Activated CD8-positive, alpha-beta memory T cell treated with anti-CD3 and anti-CD28 coated beads, Interleukin-2, amount 10 ng/mL, durations not matched to agents 7 days and 5 days (primary cell): ENCODE measurements at places on chromosomes 7 and 10. TPM values are rescaled to one million over a fixed set of nuclear protein-coding genes. Genes with fewer than 3 reads are reported as not detected.

DNA sequence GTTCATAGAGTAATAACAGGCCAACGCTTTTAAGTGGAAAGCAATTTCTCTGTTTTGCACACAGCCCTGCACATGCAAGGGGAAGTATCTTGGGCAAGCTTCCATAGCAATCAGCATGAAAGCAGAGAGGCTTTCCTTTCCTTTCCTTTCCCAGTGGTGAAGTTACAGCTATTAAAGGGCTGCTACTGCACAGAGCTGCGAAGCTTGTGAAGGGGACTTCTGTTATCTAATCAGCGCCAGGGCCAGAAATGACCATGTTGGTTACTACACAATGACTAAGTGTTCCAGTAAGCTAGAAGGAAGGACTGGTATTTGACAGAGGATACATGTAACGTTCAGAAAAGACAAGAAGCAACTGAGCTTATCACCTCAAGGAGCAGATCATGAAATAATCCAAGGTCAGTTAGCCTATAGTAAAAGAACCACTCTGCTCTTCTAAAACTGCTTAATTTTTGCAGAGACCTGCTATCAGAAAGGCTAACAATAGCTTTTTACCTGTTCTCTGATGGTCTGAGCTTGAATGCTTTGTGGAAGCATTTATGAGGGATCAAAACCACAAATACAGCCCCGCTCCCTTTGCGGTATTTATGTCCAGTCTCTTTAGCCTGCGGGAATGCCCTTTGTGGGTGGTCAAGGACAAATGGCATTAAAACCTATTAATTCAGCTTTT, 45.9 kb downstream of the SGMS1 start:
- H3K4me3 ChIP-seq, result no peak overlapping the region
- H3K4me1 ChIP-seq, result peaks cover 16% of the 10 kb centered on the region
- H3K27ac ChIP-seq, result no peak overlapping the region
- H3K27me3 ChIP-seq, result no peaks in the 10 kb centered on the region

DNA sequence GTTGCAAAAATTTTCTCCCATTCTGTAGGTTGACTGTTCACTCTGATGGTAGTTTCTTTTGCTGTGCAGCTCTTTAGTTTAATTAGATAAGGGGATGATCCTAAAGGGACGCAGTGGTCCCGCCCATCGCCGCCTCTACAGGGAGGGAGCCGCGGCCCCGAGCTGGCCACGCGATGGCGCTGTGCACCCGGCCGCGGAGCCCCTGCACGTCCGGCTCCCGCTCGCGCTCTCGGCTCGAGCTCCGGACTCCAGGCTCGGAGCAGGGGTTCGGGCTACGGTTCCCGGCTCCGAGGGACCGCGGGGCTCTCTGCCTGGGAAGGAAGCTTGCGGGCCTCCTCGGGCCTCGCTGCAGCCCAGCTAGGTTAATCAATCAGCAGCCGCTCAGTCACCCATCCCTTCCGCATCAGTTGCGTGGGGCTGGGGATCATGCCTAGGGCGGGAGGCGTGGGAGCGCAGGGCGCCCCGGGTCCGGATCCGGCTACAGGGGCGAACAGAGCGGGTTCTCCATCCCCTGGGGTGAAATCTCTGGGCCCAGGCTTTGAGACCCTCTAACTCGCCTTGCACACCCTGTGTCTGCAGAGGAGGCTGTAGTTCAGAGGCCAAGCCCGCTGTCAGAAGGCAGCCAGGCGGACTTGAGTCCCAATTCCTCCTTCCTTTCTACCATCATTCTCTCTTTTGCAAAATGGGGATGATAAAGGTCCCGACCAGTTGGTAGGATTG, 97.9 kb downstream of the WDR11 start:
- no peak overlapping the region for H3K27ac ChIP-seq
- H3K36me3 ChIP-seq, result no peaks in the 10 kb centered on the region
- peaks cover 5% of the 10 kb centered on the region for H3K4me1 ChIP-seq
- DNase-seq, result peak; percentile 67
- no peak overlapping the region for H3K4me3 ChIP-seq
- peaks cover 35% of the 10 kb centered on the region for H3K27me3 ChIP-seq

GRCh38 chr10:109934958-109935793, 11.9 kb upstream of the XPNPEP1 start:
- H3K27ac ChIP-seq, result peak overlapping the region; percentile 94
- peak; percentile 45 for DNase-seq
- peaks cover 40% of the 10 kb centered on the region for H3K4me1 ChIP-seq
- H3K27me3 ChIP-seq, result peaks cover 3% of the 10 kb centered on the region
- H3K4me3 ChIP-seq, result peak overlapping the region; percentile 63
- H3K36me3 ChIP-seq, result no peaks in the 10 kb centered on the region

GRCh38 chr10:73494213-73494612, 1.6 kb downstream of the PPP3CB start:
- H3K36me3 ChIP-seq, result peaks cover 23% of the 10 kb centered on the region
- H3K27me3 ChIP-seq, result no peaks in the 10 kb centered on the region
- peak overlapping the region; percentile 62 for H3K4me3 ChIP-seq
- peak overlapping the region; percentile 73 for H3K27ac ChIP-seq

Gene CNPY1
- not detected for total RNA-seq

Gene OPN4
- total RNA-seq, result not detected

DNA sequence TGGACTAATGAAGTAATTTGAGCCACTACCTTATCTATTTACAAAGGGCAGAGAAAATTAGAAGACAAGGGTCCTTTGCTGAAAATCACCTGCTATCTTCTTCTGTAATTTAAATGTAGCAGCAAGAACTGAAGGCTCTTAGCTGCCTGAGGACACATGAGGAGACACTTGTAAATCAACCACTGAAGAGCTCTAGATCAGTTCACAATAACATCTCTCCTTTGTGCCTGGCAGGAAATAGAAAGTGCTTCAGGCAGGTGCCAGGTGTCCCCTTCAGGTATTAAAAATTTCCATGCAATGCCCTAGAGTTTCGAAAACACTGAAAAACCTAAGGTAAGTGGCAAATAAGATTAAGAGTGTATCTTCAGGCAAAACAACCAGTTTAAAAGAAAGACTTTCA, 474.6 kb downstream of the GRM8 start:
- no peak overlapping the region for H3K27ac ChIP-seq
- H3K27me3 ChIP-seq, result no peaks in the 10 kb centered on the region
- H3K36me3 ChIP-seq, result no peaks in the 10 kb centered on the region
- DNase-seq, result no peak

GRCh38 chr7:90242369-90243168, 2.4 kb upstream of the CFAP69 start:
- H3K36me3 ChIP-seq, result no peaks in the 10 kb centered on the region
- no peak overlapping the region for H3K4me3 ChIP-seq
- H3K4me1 ChIP-seq, result peaks cover 27% of the 10 kb centered on the region
- H3K27me3 ChIP-seq, result peaks cover 51% of the 10 kb centered on the region

Gene RBP4
- not detected for total RNA-seq

DNA sequence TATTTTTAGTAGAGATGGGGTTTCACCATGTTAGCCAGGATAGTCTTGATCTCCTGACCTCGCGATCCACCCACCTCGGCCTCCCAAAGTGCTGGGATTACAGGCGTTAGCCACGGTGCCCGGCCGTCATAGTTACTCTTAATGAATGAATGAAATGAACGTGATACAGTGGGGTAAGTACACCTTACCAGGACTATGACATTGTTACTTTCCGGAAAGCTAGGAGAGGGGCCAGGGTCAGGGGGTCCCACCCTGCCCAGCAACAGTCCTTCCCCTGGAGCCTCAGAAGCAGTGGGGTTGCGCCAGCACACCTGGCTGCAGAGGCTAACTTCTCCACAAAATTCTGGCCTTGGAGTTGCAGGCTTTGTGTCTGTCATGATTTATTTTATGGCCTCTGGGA, 21.4 kb downstream of the VSTM4 start:
- no peak for DNase-seq
- no peaks in the 10 kb centered on the region for H3K36me3 ChIP-seq
- H3K4me1 ChIP-seq, result no peaks in the 10 kb centered on the region
- no peak overlapping the region for H3K27ac ChIP-seq
- no peak overlapping the region for H3K4me3 ChIP-seq

- H3K4me1 ChIP-seq, result no peaks in the 10 kb centered on the region
- H3K27me3 ChIP-seq, result peaks cover 5% of the 10 kb centered on the region
- H3K27ac ChIP-seq, result no peak overlapping the region
- H3K36me3 ChIP-seq, result no peaks in the 10 kb centered on the region
Observed at GRCh38 chr7:24346129-24346528, 62.1 kb downstream of the NPY start.

GRCh38 chr10:11387044-11387443, 224.4 kb downstream of the USP6NL start:
- no peak overlapping the region for H3K27ac ChIP-seq
- H3K27me3 ChIP-seq, result peaks cover 7% of the 10 kb centered on the region
- H3K4me3 ChIP-seq, result no peak overlapping the region
- DNase-seq, result no peak
- H3K36me3 ChIP-seq, result no peaks in the 10 kb centered on the region

DNA sequence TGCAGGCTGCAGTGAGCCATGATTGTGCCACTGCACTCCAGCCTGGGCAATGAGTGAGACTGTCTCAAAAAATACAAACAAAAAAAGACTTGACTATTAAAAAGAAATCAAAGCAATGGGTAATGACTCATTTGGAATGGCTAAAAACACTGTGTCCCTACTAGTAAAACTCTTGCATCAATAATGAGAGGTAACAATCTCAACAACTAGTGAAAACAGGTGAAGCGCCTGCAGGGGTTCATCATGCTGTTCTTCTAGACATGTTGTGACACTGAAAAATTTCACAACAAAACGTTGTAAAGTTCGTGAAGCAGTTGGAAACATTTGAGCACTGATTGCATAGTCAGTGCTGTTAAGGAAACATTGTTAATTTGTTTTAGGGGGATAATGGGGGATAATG, 26.9 kb upstream of the SLC29A4 start:
- H3K27me3 ChIP-seq, result peaks cover 7% of the 10 kb centered on the region
- H3K36me3 ChIP-seq, result no peaks in the 10 kb centered on the region
- H3K4me3 ChIP-seq, result no peak overlapping the region
- H3K27ac ChIP-seq, result no peak overlapping the region
- DNase-seq, result no peak

DNA sequence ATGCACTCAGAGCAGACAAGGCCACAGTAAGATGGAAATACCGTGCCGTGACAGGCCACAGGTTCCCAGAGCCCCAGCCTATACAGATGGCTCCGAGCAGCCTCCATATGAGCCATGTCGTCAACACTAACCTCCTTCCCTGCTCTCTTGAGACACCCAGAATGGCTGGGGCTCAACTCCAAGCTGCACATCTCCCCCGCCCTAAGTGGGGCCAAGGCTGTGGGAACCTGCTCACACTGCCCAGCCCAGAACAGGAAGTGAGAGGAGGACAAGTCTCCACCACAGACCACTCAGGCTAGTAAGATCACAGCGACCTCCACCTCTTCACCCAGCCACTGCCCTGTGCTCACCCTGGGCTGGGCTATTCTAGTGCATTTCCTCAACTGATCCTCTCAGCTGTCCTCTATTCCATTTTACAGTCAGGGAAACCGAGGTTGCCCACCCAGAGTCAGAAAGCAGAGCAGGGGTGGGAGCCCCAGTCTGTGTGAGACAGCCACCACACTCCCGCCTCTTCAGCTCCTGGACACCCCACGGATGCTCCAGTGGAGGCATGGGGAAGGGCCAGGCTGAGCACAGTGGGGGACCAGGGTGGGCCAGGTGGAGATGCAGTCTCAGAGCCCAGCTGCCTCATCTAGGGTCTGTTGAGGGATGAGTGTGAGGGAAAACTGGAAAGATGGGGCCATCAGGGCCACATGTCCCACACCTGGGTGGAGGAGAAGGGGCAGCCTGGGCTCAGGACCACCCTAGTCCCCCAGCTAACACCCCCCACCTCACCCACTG, 11.6 kb downstream of the GRID1 start:
- H3K4me3 ChIP-seq, result no peak overlapping the region
- H3K27ac ChIP-seq, result no peak overlapping the region
- H3K4me1 ChIP-seq, result no peaks in the 10 kb centered on the region
- no peaks in the 10 kb centered on the region for H3K36me3 ChIP-seq
- H3K27me3 ChIP-seq, result peaks cover 10% of the 10 kb centered on the region

Gene WDR86
- total RNA-seq, result 0.29 TPM

DNA sequence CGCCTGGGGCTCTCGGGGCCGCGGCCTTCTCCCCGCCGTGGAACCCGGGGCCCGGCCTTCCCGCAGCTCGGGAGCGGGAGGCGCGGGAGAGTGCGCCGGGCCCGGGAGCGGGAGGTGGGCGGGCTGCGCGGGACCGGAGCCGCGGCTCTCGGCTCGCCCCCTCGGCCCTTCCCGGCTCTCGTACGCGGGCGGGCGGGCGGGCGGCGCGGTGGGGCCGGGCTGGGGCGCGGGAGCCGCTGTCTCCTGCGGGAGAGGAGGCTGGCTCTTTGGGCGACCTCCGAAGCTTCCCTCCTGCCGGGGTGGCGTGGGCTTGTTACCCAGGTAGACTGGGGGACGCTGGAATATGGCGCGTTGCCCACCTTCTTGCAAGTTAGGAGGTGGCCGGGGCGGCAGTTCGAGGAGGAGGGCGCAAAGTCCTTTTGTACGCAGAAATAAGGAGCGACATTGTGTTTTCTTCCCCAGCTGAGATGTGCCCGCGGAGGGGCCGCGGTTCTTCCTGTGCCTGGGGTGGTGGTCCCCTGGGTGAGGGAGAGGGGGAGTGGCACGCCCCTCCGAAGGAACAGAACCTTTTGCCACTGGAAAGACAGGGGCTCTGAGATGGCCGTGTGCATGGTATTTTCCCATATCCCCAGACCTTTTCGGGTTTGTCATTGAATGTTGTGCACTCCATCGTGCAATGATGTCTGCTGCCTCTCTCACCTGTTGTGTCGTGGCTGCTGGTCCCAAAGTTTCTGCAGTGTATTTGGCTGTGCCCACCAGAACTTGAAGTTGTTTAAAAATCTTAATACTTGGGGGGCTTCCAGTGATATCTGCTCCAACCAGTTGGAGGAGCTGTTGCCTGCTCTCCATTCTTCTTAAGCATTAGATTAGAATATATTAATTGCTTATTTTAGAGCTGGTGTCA, 844 bp downstream of the NRF1 start:
- H3K4me1 ChIP-seq, result peaks cover 53% of the 10 kb centered on the region
- no peaks in the 10 kb centered on the region for H3K27me3 ChIP-seq
- peak overlapping the region; percentile 94 for H3K4me3 ChIP-seq
- peak overlapping the region; percentile 92 for H3K27ac ChIP-seq

GRCh38 chr7:120441850-120442249, 168.9 kb downstream of the KCND2 start:
- H3K27me3 ChIP-seq, result no peaks in the 10 kb centered on the region
- H3K27ac ChIP-seq, result no peak overlapping the region
- no peak for DNase-seq
- H3K36me3 ChIP-seq, result no peaks in the 10 kb centered on the region

DNA sequence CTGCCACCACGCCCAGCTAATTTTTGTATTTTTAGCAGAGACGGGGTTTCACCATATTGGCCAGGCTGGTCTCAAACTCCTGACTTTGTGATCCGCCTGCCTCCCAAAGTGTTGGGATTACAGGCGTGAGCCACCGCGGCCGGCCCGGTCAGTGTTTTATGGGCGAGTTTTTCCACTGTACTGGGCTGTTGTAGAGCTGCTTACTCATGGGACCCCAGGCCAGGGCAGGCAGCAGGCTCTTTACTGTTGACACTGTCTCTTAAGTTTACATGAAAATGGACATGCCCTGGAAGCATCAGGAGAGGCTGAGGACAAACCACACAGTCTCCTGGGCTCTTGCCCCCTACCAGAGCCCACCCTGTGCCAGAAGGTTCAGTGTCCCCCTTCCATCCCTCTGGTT, 11.2 kb downstream of the NACAD start:
- H3K4me3 ChIP-seq, result no peak overlapping the region
- no peaks in the 10 kb centered on the region for H3K27me3 ChIP-seq
- DNase-seq, result no peak
- peaks cover 26% of the 10 kb centered on the region for H3K36me3 ChIP-seq
- no peaks in the 10 kb centered on the region for H3K4me1 ChIP-seq
- H3K27ac ChIP-seq, result peak overlapping the region; percentile 39

GRCh38 chr10:103696411-103697145, 158.8 kb downstream of the SH3PXD2A start:
- H3K27ac ChIP-seq, result peak overlapping the region; percentile 80
- H3K4me1 ChIP-seq, result peaks cover 45% of the 10 kb centered on the region
- peak overlapping the region; percentile 55 for H3K4me3 ChIP-seq
- peak; percentile 92 for DNase-seq
- no peaks in the 10 kb centered on the region for H3K27me3 ChIP-seq
- no peaks in the 10 kb centered on the region for H3K36me3 ChIP-seq
